Stimulated activated CD8-positive, alpha-beta memory T cell treated with anti-CD3 and anti-CD28 coated beads, Interleukin-4, amount 100 ng/mL, for 4 hours (primary cell): ENCODE measurements at places on chromosomes 6 and 20.

DNA sequence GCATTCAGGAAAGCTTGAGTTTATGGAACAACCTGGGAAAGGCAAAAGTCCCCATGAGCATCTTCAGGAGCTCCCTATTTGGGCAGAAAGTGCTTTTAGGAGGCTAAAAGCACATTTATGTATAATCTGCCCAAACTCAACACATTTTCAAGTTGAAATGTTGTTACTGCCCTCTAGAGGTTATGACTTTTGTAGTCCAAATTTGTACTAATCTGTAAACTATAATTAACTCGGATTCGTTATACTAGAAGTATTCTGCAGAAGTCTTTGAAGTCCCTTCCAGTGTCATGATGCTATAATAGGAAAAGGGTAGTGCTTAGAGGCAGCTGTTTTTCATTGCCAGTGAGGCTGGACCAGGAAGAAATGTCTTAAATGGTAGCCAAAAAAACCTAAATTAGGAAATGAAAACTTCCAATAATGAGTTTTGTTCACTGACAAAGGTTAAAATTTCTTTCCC lies 44.8 kb upstream of the EMILIN3 start:
- DNase-seq: no peak

DNA sequence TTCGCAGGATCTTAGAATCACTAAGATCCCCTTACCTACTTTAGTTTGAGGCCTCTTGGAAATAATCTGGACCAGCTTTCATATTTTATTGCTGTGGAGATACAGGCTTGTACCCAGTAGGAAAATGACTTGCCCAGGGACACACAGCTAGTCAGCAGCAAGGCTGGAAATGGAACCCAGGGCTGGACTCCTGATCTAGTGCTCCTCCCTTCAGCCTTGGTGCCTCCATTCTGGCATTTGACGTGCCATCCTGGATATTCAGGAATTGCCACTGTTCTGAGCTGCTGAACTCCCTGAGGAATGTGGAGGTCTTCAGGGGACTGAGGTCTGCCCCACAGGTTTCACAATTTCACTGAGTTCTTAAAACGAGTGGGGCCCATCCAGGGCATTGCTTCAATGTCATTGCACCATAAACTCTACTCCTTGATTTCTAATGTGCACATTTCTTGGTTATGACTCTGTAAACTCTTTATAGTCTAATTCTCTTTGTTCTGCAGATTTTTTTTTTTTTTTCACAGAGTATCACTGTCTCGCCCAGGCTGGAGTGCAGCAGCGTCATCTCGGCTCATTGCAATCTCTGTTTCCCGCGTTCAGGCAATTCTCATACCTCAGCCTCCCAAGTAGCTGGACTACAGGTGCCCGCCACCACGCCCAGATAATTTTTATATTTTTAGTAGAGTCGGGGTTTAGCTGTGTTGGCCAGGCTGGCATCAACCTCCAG lies 26.7 kb upstream of the CDKN1A start:
- no peak for DNase-seq

DNA sequence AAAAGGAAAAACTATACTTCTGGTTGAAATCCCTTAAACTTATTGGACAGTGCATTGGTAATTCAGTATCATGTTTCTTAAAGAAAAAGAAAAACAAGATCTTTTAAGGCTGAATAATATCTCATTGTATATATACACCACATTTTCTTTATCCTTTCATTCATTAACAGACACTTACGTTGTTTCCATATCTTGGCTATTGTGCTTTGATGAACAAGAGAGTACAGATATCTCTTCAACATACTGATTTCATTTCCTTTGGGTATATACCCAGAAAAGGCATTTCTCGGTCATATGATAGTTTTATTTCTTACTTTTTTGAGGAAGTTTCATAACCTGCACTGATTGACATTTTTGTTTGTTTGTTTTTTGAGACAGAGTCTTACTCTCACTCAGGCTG lies 281.5 kb downstream of the SLC35F1 start:
- DNase-seq: no peak

GRCh38 chr6:96075826-96076225 lies 60.1 kb downstream of the FUT9 start:
- DNase-seq: no peak

DNA sequence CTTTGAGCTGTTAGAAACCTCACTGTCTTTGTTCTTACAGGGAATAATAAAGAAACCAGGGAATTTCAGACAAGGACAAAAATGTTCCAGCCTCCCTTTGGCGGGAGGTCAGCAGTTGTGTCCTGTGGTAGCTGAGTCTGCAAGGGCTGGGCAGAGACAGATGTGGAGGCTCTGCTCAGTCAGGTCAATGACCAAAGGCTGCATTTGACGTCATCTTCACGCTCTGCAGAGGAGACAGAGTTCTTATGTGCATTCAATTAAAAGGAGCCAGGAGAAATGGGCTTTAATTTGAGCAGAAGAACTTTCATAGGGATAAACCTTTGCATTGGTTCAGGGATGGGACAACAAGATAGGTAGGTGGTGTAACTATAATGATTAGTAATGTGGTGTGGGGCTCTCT lies 45.1 kb upstream of the FOXA2 start:
- no peak for DNase-seq

DNA sequence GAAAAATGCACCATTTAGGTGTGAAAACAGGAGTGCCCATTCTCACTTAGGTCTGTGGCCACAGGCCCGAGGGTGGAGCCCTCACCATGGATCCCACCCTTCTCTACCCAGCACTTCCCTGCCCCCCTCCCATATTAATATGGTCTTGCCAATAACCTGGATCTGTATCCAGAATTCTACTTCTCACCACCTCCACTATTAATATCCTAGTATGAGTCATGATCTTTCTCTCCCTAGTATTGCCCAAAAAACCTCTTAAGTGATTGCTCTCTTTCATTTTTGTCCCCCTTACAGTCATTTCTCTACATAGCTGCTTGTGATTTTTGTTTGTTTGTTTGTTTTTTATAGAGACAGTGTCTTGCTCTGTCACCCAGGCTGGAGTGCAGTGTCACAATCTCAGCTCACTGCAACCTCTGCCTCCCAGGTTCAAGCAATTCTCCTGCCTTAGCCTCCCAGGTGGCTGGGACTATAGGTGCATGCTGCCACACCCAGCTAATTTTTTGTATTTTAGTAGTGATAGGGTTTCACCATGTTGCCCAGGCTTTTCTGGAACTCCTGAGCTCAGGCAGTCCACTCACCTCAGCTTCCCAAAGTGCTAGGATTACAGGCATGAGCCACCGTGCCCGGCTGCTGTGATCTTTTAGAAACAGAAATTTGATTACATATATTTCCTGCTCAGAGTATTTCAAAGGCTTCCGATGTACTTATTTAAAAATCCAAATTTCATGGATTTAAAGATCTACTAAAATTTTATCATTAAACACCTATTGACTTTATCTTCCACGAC lies 24.5 kb upstream of the TRDN start:
- DNase-seq: no peak

DNA sequence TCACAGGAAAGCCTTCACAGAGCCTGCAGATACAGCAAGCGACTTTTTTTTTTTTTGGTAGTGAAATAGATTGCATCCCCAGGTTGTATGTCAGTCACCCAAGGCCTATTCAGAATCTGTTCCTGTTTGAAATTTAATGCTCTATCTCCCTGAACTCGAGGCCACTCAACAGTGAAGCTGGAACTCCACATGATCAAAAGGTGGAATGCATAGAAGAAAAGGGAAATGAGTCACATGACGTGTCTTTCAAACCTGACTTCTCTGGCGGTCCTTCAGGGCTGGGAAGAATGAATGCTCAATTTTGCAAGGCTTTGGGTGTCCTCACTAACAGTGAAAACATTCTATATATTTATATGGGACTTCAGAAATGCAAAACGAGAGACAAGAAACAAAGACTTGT lies 88.4 kb upstream of the B3GAT2 start:
- DNase-seq: no peak

DNA sequence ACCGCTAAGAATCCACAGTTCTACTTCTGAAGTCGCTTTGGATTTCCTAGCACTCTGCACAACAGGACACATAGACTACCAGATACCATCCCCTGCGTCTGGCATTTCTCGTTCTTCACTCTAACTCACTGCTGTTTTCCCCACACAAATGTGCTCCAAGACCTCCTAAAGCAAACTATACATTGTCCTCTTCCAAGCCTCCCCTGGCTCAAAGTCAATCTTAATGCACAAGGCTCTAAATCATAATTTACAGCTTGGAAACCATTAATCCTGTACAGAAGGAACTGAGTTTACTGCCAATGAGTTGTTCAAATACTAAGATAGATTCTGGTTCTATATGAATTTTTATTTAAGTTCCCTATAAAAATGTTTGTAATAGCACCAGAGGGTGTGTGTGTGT lies 128.5 kb downstream of the HIVEP2 start:
- DNase-seq: no peak

- DNase-seq: no peak
Measured at GRCh38 chr20:42611889-42612837, 577.5 kb downstream of the PTPRT start.

GRCh38 chr6:151679081-151679480 lies 128.4 kb upstream of the ESR1 start:
- no peak for DNase-seq

GRCh38 chr20:58638467-58639181 lies 12.5 kb upstream of the STX16 start:
- DNase-seq: no peak

DNA sequence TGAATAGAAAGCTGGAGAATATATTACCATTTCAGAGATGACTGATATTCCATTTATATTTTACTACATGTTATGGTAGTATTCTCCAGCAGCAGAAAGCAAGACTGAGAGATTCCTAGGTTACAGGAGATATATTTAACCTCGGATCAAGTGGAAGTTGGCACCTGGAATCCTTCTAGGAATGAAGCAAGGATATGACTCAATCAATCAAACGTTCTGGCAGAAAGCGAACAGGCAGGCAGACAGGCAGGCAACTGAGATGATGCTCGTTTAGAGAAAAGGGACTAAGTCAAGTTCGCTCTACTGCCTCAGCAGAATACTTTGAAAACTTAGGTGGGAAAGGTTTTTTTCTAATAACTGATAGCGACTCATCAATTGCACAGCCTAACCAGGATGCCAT lies 46.2 kb downstream of the PAK5 start:
- no peak for DNase-seq

DNA sequence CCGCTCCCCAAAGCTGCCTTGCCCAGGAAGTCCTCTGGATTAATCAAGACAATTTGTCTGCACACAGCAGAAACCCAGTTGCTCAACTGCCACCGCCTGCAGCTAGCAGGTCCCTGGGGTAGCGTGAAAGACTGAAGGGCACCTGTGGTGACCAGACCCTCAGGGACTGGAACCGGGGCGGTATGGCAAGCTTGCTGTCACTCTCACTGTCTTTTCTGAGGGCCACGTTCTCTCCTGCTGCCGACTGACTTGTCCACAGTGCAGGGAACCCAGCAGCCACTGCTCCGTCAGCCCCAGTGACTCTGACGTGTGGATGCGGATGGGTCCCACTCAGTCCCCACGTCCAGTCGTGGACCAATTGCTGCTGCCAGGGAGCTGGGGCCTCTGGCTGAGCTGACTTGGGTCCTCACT lies 72.8 kb upstream of the PMEPA1 start:
- no peak for DNase-seq

DNA sequence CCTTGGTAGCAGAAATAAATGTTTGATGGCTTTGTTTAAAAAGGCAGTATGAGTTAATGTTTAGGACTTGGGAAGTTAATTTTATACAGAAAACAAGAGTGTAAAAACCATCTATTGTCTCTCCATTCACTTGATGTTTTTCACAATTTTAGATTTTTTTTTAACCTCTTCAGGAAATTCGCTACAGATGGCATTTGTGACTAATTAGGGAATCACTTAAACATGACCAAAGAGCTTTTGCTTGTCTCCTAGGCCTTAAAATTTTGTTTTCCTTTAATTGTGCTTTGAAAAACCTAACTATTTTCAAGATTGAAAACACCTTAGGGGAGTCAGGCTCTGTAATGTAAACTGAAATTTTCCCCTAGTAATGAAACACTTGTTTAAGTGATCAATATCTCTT lies 17.3 kb downstream of the TULP4 start:
- no peak for DNase-seq

- DNase-seq: no peak
Measured at GRCh38 chr20:49381558-49382493, 100.6 kb downstream of the KCNB1 start.

DNA sequence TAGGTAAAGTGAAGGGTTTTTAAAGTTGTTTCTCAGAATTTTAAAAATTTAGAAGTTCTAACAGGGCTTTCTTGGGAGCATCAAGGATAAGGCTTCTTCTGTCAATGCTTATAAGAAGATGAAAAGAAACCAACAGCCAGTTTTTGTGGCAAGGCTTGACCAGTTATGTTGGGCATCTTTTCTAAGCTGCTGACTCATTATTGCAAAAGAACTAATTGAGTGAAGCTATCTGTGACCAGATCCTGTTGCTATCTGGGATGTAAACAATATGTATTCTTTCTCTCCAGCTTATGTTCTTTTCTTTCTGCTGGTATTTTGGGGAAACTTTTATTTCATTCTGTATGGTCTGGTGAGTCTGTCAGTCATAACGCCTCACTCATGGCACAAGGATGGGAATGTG lies 643.8 kb downstream of the HDGFL1 start:
- no peak for DNase-seq

GRCh38 chr6:129623008-129623732 lies 86.8 kb downstream of the ARHGAP18 start:
- no peak for DNase-seq

- no peak for DNase-seq
Measured at GRCh38 chr20:34334654-34335407, 28.2 kb upstream of the ITCH start.

DNA sequence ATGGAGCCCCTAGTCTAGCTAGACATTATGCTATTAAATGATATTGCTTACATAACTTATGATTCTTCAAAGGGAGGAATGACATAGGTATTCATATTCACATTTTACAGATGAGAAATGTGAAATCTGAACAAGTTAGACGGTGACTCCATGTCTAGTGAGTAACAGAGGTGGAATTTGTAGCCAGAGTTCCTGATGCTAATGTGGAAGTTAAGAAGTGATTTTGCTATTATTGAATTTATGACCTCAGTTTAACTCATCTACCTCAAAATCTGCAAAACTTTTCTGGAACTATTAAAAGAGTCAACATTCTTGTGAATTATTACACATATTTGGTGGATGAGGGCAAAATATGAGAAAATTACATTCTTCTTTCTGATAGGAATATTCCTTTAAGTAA lies 347.6 kb upstream of the MMS22L start:
- DNase-seq: no peak

- DNase-seq: no peak
Measured at GRCh38 chr6:7144872-7145584, 37.3 kb downstream of the RREB1 start.

- DNase-seq: no peak
Measured at GRCh38 chr6:149080511-149080910, 237.0 kb upstream of the TAB2 start.

DNA sequence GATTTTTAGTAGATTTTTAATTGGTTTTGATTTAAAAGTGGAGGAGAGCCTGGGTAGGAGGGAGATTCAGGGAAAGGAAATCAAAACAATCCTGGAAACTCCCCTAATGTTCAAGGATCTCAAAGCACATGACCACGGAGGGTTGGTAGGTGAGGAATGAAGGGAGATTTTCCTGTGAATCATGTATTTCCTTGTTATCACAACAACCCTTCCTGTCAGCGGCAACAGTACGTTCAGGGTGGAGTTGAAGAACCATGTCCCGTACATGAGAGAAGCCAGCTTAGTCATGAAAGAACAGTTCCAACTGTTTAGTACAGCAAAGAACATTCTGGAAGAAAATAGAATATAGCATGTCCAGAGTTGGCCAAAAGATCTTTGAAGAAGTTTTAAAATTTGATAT lies 79.4 kb upstream of the SCAF8 start:
- no peak for DNase-seq
